RWPE1 (cell line): ENCODE measurements at places on chromosomes 4 and X.

GRCh38 chr4:77044461-77045150, 31.2 kb downstream of the CCNI start:
- DNase-seq, result peak; percentile 20

DNA sequence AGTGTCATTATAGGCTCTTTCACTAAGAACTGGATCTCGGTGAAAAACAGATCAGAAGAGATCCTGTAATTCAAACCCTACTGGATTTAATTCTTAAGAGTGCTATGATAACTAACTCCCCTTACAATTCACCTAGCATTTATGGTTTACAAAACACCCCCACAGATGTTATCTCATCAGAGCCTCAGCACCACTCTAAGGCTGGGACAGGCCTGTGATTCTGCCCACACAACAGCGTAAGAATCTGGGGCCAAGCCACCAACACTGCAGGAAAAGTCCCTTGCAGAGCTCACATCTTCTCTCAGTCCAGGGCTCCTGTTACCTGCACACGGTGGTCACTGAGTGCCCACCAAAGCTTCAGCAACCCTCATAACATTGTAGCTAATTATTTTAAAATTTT, 8.9 kb downstream of the MFAP3L start:
- no peak for DNase-seq

DNA sequence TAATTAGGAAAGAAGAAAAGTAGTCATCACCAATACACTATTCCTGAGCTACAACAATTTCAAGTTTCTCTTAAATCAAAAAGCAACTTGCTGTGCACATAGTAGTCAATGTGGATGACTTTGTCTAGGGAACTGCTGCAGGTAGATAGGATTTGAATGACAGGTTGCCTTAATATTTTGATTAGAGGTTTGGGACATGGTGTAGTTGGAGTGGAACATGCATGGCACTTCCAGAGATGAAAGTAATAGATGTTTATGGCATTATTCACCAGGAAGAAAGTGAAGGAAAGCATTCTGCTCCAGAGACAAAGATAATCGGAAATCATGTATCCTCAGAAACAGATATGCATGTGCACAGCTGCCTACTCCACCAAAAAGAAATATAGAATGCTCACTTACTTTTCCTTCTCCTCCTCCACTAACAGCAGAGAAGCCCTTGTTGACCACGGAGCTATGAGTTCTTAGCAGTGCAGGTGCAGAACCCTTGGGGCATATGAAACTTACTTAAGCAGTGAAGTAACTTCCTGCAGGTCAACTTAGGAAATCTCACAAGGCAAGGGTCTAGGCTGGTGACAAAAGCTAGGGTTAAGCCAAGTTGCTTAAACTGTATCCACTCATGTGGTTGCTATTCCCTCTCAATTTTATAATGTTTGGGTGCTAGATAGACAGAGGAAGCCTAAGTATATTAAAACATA, 390.8 kb downstream of the HNRNPD start:
- no peak for DNase-seq

DNA sequence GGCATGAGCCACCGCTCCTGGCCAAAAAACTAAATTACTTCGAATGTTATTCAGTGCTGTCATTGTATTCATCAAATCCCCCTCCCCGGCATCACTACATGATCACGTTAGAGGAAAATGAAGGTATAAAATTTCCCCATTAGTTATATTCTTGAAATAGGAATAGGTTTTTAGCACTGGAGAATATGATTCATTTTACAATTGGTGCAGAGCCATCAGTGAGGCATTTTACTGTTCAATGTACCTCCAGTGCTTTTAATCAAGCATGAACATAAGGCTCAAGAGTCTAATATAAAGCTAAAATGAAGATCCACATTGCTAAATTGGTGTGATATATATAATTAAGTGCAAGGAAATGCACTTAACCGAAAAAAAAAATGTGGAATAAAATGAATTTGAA, 18.3 kb downstream of the KLF3 start:
- no peak for DNase-seq

DNA sequence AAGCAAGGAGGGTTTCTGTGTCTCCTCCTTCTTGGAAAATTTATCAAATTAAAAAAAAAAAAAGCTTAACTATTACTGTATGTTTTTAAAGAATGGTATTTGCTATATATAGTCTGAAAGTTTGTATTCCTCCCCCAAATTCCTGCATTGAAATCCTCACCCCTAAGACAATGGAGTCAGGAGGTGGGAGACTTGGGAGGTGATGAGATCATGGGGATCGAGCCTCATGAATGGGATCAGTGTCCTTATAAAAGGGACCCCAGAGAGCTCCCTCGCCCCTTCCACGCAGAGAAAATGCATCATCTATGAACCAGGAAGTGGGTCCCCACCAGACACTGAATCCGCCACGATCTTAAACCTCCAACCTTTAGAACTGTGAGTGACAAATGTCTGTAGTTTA, 50.1 kb downstream of the DHRSX start:
- DNase-seq, result no peak
